ENCODE measurements at places on chromosomes 4 and X.

- DNase-seq: no peak
Measured at GRCh38 chr4:111283066-111283677, 660.3 kb upstream of the PITX2 start.

DNA sequence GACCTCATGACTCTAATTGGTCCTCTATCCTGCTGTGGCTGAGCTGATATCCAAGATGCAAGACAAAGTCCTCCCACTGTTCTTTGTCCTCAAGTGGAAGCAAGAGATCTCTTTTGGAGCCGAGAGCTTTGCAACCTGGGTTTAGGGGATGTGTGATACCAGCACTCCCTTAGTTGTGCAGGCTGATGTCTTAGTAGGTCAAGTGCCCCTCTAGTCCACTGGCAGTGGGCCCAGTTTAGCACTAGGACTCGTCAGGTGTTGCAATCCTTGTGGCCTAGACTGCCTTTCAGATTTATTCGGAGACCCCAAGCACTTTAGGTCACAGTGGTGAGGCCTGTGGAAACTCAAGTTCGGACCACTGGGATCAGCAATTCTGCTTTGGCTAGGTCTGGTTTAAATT is 64.0 kb downstream of the GPRASP3 start:
- no peak for DNase-seq

- no peak for DNase-seq
Measured at GRCh38 chr4:89196745-89197144, 85.4 kb downstream of the TIGD2 start.

- DNase-seq: no peak
Measured at GRCh38 chr4:151624626-151625565, 135.9 kb downstream of the GATB start.

DNA sequence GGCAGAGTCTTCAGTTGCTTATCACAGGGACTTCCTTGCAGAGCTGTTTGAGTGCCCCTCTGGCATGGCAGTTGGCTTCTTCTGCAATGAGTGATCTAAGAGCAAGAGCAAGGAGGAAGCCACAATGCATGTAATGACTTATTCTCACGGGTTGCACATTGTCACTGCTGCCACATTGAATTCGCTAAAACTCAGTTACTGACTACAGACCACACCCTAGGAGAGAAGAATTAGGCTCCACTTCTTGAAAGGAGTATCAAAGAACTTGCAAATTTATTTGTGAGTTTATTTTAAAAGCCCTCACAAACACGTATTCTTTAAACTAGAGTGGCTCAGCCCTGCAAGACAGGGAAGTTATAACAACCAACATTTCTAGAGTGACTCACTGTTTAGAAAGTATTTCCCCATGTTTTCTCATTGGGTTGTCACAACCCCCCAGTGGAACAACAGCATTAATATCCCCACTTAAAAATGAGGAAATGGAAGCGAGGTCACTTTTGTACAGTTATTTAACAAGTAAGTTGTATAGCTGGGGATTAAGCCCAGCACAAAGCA is 32.4 kb upstream of the RBPJ start:
- no peak for DNase-seq

DNA sequence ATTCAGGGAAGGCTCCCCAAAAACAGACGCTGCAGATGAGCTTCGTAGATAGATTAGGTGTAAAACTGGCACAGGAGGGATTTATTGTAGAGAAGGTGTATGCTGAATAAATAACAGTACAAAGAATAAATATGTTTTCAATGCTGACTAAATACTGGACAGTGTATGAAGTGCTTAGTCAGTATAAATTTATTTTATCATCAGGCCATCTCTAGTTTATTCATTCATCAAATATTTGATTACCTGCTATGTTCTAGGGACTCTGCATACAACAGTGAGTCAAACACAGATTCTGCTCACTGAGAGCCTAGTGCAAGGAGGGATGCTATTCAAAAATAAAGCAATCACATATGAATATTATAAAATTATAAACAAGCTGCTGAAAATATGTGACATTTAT is 63.6 kb upstream of the TSPAN5 start:
- DNase-seq: no peak

GRCh38 chrX:105975382-105975781 is 63.1 kb downstream of the SERPINA7 start:
- DNase-seq: no peak

- peak; percentile 21 for DNase-seq
Measured at GRCh38 chrX:1507511-1508463, 29.2 kb downstream of the P2RY8 start.

All from activated CD8-positive, alpha-beta memory T cell treated with anti-CD3 and anti-CD28 coated beads for 1 hour (primary cell).